Cerebellum (tissue), 4 donors: ENCODE measurements at places on chromosomes 11 and 22. TPM values are rescaled to one million over a fixed set of nuclear protein-coding genes. Genes with fewer than 3 reads are reported as not detected.
A peak's percentile ranks its signal among the peaks of the same experiment; 100 is the strongest.

The MMP1 gene
- not detected for total RNA-seq

The OR52N1 gene
- total RNA-seq = not detected

The CARD16 gene
- total RNA-seq = not detected

- no peak for DNase-seq
Measured at GRCh38 chr22:49159711-49160110, 668.0 kb downstream of the BRD1 start.

The ANKK1 gene
- not detected for total RNA-seq

- no peak for DNase-seq
Measured at GRCh38 chr11:19430754-19431398, 190.1 kb upstream of the E2F8 start.

- DNase-seq = peak; percentile 12
Measured at GRCh38 chr11:128616161-128616560, 28.8 kb upstream of the ETS1 start.

DNA sequence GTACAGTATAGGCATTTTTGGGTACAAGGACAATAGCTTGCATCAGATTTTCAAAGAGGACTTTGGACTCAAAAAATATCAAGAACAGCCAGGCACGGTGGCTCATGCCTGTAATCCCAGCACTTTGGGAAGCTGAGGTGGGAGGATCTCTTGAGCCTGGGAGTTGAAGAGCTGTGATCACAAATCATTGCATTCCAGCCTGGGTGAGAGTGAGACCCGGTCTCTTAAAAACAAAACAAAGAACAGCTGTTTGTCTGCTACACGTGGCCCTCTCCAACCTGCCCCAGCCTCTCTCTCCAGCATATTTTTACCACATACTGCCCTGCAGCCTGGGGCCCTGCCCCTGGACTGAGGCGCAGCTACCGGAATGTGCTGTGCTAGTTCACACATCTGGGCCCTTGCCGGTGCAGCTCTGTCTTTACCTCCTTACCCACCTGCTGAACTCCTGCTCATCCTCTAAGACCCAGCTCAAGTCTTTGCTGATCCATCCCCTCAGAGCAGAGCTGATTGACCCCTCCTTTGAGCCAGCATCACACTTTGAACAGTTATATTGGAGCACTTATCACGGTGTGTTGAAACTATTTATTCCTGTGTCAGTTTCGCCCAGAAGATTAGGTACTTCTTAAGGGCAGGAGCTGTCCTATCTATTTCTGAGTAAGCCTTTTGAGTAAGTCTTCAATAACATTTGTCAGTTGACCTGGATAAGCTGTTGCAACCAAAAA, 29.4 kb downstream of the GRIK4 start:
- DNase-seq = no peak

- DNase-seq = no peak
Measured at GRCh38 chr11:86360775-86361395, 13.8 kb upstream of the CCDC81 start.

- DNase-seq = no peak
Measured at GRCh38 chr11:119906376-119906775, 177.4 kb upstream of the NECTIN1 start.

GRCh38 chr11:3916962-3917361, 61.5 kb downstream of the STIM1 start:
- no peak for DNase-seq

DNA sequence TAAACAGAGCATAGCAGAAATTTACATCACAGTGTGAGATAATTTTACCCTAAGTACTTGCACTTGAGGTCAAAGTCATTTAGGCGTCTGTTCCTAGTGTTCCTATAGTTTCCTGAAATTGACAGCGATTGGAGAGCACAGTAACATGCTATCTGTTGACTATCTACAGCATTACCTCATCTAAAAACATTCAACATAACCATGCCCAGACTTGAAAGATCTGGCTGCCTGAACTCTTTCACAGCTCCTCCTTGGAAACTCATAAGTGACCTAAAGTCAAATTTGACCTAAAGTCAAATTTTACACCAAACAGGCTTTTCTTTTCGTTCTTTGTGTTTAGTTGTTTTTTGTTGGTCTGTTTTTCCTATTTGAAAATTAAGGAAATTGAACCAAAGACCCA, 233.8 kb upstream of the UBASH3B start:
- DNase-seq = no peak

The RNF121 gene
- 23.0 TPM for total RNA-seq

DNA sequence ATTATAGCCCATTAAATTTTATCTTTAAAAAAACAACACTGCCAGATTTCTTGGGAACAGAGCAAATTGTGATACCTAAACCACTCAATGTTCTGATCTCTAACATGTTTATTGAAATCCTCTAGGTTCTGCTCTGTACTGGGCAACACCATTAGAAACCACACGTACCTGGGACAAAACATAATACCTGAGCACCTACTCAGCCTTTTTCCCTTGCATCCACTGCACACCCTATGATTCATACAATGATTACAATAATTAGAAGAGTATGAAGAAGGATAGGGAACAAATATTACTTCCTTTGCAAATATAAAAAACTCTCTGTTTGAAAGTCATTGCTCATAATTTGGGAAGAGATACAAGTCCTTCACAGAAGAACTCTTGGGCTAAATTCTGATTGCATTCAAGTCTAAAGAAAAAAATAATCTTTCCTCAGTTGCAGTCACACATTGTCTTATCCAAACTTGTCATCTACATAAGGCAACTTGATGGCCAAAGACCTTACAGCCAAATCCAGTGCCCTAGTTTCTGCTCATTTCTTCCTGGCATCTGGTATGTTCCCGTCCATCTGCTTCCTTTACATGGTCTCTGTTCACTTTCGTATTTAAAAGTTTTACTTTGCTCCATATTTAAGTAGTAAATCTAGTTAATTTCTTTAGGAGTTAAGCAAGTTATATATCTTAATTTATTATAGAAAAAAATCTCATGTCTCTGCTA, 407.4 kb downstream of the LRRC4C start:
- peak; percentile 5 for DNase-seq

The PATE4 gene
- total RNA-seq = not detected

GRCh38 chr22:37269936-37270678, 12.2 kb upstream of the CYTH4 start:
- DNase-seq = no peak

The LARGE2 gene
- total RNA-seq = not detected

The VPREB1 gene
- not detected for total RNA-seq

- DNase-seq = no peak
Measured at GRCh38 chr11:128874427-128874826, 7.3 kb upstream of the KCNJ1 start.

GRCh38 chr11:69797156-69797555, 22.0 kb upstream of the FGF4 start:
- peak; percentile 94 for DNase-seq

The IL10RA gene
- total RNA-seq = 3.0 TPM

The LIF gene
- 0.09 TPM for total RNA-seq

GRCh38 chr11:60389279-60389910, 6.9 kb upstream of the MS4A14 start:
- no peak for DNase-seq

DNA sequence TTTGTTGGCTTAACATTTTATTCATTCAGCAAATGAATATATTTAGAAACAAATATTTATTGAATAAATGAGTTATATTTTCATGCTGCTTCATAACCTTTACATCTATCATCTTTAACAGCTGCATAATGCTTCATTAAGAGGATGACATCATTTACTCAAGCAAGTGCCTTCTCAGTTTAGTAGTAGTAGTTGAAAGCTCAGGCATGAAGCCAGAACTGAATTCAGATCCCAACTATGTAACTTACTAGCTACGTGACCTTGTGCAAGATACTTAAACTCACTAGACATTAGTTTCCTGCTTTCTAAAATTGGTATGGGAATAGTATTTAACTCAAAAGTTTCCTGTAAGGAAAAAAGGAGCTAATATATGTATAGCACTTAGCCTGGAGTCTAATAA, 90.3 kb downstream of the TMPRSS5 start:
- DNase-seq = no peak

The C22orf31 gene
- not detected for total RNA-seq

The TIMP3 gene
- total RNA-seq = 26.7 TPM

The EMID1 gene
- 8.0 TPM for total RNA-seq

GRCh38 chr11:17734986-17735817, 621 bp downstream of the KCNC1 start:
- no peak for DNase-seq

GRCh38 chr11:34653851-34654482, 33.1 kb downstream of the EHF start:
- DNase-seq = no peak

DNA sequence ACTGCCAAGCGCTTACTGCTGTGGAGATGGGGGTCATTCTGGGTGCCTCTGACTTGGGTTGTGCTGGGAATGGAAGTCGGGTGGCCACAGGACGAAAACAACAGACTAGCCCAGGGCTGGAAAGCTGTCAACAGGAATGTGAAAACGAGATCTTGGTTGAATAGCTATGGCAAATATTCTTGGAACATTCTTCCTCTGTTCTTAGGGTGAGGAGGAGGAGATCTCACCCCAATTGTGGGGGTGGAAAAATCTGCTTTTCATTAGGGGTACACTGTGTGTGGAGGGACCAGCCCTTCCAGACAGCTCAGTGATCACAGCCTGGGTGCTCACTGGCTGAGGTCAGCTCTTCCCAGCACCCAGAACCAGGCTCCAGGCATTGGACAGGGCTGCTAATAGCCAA, 52.0 kb upstream of the PRSS23 start:
- no peak for DNase-seq

DNA sequence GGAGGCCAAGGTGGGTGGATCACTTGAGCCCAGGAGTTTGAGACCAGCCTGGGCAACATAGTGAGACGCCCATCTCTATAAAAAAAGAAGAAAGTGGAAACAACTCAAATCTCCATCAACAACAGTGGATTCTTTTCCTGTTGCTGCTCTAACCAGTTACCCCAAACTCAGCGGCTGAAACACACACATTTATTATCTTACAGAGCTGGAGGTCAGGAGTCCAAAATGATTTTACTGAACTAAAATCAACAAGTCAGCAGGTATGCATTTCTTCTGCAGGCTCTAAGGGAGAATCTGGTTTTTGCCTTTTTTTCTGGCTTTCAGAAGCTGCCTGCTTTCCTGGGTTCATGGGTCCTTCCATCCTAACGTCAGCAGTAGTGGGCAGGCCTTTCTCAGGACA, 11.7 kb upstream of the GCAT start:
- no peak for DNase-seq

The TMPRSS6 gene
- not detected for total RNA-seq

The KRTAP5-7 gene
- total RNA-seq = 0.18 TPM

GRCh38 chr11:7524462-7525235, 10.8 kb downstream of the PPFIBP2 start:
- DNase-seq = no peak

GRCh38 chr11:34302046-34302921, 55.5 kb downstream of the ABTB2 start:
- DNase-seq = no peak

DNA sequence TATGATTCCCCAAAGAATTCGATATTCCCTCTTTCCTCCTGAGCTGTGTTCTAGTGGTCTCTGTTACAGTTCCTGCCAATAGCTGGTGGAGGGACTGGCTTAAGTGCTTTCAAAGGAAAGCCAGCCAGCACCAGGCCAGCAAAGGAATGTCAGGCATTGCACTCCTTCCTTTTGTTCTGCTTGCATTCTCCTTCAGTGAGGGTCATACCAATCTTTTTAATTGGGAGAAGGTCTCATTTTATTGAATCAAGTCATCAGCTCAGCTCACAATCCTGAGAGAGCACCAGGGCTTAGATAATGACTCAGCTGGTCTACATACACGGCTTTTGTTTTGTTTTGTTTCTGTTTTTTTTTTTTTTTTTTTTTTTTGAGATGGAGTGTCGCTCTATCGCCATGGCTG, 222.9 kb downstream of the NAV2 start:
- DNase-seq = no peak

GRCh38 chr11:112786886-112787530, 174.2 kb upstream of the NCAM1 start:
- no peak for DNase-seq

DNA sequence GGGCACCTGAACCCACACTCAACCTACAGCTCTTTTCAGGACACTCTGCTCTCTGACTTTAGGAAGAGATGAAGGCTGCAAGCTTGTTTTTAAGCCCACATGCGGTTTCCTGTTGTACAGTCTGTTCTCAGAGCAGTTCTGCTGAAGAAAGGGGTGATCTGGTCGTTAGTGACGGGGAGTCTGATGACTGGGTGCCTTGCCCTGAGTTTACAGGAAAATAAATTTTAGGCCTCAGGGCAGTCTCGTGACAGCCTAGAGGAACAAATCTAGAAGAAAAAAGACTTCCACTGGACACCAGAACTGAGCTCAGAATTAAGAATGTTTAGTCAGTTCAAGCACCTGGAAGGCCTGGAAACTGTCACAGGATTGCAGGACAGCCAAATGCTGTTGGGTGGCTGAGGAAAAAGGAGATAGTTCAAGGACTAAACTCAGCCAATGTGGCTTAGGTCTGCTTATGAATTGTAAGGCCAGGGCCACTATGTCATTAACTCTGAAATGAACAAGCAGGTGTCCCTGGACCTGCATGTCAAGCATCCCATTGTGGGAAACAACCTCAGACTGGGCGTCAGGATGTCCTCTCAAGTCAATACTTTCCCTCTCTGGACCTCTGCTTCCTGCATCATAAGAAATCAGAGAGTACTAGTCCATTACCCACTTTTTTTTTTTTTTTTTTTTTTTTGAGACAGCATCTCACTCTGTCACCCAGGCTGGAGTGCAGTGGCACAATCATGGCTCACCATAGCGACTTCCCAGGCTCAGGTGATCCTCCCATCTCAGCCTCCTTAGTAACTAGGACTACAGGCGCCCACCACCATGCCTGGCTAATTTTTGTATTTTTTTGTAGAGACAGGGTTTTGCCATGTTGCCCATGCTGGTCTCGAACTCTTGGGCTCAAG, 5.7 kb downstream of the PIK3IP1 start:
- DNase-seq = no peak

- no peak for DNase-seq
Measured at GRCh38 chr22:30036656-30037055, 43.6 kb upstream of the HORMAD2 start.
